ENCODE measurements at places on chromosomes 5 and 9.

DNA sequence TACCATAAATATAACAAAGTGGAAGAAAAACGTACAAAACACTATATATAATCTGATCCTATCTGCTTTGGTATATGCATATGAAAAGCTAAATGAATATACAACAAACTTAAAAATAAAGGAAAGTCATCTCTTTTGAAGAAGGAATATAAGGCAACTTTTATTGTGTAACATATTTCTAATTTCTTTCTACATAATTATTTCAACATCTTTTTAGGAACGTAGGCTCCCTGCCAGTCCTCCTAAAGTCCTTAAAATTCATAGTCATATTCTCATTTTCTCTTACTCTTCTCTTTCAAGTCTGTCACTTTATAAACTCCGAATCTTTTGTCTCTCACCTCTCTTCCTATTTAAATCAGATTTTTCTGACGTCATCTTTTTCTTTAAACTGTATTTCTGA is 9.6 kb downstream of the DEPDC1B start:
- no peak for DNase-seq

DNA sequence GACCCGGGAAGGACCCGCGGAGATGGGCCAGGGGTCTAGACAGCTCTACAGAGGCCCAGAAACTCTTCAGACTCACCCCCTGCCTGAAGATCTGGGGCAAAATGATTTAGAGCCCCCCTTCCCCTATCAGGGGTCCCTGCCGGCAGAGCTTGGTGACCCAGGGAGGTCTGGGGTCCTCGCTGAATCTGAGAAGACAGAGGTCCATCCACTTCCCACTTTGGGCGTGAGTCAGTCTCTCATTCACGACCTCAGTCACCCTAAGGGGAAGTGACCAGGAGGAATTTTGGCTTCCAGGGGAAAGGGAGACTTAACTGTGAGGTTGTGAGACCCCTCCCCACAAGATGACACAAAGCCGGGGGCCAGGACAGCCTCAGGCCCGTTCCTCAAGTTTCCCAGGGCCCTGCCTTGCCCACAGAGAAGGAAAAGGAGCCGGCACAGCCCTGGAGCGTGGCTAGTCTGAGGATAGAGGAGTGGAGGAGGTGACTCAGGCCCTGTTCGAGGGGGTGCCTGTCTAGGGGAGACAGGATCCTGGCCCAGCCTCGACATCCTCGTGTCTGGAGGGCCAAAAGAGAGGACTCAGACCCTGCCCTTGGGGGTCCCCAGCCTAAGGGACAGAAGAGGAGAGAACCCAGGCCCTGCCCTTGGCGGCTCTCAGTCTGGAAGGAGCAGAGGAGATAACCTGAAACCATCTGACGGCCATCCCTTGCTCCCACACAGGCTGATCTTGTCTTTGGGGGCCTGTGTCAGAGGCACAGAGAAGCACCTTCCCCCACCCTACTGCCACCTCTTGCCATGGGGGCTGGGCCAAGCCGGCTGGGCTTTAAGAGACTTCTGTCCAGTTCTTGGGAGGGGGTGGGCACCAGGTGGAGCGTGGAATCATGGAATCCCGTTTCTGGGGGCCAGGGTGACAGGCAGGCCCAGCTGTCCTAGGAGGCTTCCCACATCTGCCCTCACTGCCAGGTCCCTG is 889 bp downstream of the PDLIM4 start:
- no peak for DNase-seq

- DNase-seq: no peak
These were observed 28.6 kb downstream of the IDNK start for GRCh38 chr9:83651558-83651957.

DNA sequence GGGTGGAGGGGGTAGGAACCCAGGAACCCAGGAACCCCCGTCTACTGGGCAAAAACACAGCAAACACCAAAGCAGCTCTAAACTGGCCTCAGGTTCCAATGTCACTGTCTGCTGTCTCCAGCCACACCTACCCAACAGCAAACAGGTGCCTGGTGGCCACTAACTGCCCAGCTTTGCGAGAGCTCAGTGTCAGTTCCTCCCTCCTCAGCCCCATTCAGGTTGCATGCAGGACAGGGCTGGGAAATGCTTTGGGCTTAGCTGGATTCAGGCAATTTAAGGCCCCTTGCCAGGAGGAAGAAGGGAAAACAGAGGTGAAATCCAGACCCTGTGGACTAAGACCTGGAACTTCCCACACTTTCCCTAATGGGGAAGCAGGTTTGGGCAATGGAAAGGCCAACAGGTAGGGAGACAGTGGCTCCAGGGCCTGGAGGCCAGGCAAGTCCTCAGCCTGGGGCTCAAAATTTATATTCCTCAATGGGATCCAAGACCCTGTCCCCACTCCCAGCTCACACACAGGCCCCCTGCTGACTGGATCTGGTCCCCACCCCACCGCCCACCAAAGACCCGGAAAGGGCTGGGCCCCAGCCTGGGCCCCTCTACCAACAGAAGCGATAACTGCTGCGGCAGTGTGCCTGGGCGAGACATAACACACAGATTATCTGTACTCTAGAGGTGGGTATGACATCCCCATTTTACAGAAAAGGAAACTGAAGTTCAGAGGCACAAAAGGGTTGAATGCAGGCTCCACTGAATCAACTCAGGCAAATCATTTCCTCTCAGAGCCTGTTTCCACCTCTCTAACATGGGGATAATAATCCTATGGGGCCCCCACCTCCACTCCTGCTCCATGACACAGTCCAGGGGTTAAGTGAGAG is 3.5 kb downstream of the EEIG1 start:
- no peak for DNase-seq

DNA sequence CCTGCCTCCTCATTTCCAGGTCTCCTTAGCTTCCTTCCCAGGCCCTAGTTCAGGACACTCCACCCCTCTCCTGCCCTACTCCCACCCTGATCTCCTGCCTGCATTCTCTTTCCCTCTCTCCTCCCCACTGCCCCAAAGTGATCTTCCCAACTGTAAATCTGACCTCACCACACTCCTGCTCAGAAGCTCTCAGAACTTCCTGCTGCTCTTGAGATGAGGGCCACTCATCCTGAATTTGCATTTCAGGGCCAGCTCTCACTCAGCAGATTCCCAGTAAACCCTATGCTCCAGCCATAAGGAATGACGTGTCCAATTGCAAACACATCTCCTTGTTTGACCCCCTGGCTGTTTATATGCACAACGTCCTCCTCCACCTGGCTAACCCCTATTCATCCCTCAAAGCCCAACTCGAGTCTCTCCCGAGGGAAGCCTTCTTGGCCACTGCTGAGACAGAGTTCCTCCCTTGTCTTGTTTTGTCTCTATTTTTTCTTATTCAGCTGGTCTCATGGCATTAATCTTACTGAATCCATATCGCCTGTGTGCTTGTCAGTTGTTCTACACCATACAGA is 95.0 kb downstream of the NSG2 start:
- DNase-seq: no peak

DNA sequence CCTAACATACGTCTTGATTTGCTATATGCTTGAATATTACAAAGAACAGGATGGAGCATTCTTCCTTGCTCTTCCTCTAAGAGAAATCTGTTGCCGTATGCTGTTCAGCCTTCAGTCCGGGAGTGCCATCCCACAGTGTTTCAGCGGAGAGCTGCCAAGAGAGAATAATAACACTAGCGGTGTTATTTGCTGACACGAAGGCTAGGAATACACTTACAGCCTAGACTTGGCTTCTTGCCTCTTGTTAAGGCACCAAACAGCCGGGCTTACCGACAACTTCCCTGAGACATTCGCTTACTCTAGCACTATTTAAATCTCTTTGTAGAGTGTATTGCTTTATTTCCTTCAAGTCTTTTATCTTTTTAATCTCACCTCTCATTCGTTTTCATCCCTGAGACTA is 31.4 kb downstream of the KCTD16 start:
- no peak for DNase-seq

DNA sequence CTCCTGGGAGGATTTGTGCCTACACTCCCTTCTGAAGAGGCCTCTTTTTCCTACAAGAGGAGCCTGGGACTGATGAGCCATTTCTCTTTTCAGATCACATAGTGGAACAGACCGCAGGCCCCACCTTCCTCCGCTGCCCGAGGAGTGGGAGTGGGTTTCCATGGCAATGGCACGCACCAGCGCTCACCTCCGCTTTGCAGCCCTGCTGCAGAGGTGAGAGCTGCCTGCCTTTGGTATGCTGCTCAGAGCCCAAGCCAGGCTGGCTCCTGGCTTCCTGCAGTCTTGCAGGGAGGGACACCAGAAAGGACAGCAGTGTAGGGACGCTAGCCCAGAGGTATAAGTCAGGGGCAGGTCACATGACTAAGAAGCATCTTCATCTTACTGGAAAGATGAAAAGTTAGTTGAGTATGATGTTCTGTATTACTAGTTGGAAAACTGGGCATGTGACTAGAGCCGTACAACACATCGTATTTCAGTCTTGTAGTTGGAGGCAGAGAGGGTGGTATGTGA is 12.4 kb downstream of the PTTG1 start:
- peak; percentile 24 for DNase-seq

DNA sequence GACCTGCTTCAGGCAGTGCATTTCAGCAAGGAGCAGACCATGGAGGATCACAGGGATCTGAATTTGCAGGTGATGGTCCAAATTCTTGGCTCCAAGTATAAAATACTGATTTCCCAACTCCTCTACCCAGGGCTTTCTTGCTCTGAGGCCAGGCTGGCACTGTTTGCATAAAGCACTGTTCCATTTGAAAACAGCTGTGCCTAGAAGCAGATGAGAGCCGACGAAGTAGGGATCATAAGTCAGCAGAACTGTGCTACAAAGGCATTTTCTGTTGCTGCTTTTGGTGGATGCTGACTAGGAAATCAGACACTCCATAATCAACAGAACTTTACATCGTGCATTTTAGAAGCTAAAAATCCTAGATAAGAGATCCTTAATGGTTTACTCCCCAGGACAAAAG is 126.4 kb downstream of the MAT2B start:
- no peak for DNase-seq

GRCh38 chr5:68250661-68251298 is 35.2 kb downstream of the PIK3R1 start:
- no peak for DNase-seq

DNA sequence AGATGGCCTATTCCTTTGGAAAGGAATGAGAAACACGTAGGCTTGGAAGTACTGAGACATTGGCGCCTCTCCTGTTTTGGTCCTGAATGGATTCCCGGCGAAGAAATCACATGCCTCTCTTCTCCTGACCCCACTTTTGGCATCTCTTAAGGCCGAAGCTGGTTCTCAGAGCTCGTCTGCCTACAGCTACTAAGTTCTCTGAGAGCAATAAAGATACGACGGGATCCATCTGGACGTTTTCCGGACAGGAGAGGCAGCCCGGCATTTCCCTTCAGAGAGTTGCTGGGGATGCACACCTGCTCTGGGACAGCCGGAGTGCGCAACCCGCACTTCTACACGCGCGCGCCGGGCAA is 336.8 kb upstream of the PUM3 start:
- DNase-seq: no peak

- no peak for DNase-seq
These were observed 1584.8 kb upstream of the ACO1 start for GRCh38 chr9:30799527-30800101.

- DNase-seq: no peak
These were observed 1000.0 kb downstream of the PTPRD start for GRCh38 chr9:9612755-9613154.

Measured in activated CD4-positive, alpha-beta T cell treated with anti-CD3 and anti-CD28 coated beads for 4 hours (primary cell).